ENCODE measurements at places on chromosomes 3 and 15. TPM values are rescaled to one million over a fixed set of nuclear protein-coding genes. Genes with fewer than 3 reads are reported as not detected.
A peak's percentile ranks its signal among the peaks of the same experiment; 100 is the strongest.

Gene TEX55
- total RNA-seq: not detected

Gene KNL1
- total RNA-seq: 0.89 TPM

DNA sequence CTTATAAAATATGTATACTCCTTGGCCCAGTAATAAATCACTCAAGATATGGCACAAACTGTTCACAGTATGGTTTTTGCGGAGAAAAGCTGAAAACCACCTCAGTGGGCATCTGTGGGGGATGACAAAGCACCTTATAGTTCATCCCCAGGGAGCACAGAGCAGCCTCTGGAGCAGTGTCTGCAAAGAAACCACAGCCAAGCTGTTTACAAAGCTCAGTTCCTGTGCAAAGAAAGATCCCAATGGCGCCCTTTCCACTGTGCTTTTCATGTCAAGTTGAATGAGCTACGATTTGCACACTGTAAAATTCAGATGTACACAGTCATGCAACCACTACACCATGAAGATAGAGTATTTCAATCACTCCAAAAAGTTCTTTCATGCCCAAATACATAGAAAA lies 2.5 kb upstream of the EFCC1 start:
- DNase-seq: no peak

- DNase-seq: no peak
These were observed 11.6 kb downstream of the FMN1 start for GRCh38 chr15:33182926-33183325.

- no peak for DNase-seq
These were observed 268.8 kb downstream of the CNTN3 start for GRCh38 chr3:74345701-74346100.

GRCh38 chr3:188217011-188217463 lies 63.1 kb downstream of the LPP start:
- DNase-seq: no peak

GRCh38 chr3:87006844-87007439 lies 16.0 kb upstream of the VGLL3 start:
- DNase-seq: no peak

- DNase-seq: peak; percentile 53
These were observed 88.7 kb downstream of the PLXNA1 start for GRCh38 chr3:127071597-127072001.

- DNase-seq: peak; percentile 69
These were observed 61.1 kb downstream of the DUT start for GRCh38 chr15:48392356-48392755.

DNA sequence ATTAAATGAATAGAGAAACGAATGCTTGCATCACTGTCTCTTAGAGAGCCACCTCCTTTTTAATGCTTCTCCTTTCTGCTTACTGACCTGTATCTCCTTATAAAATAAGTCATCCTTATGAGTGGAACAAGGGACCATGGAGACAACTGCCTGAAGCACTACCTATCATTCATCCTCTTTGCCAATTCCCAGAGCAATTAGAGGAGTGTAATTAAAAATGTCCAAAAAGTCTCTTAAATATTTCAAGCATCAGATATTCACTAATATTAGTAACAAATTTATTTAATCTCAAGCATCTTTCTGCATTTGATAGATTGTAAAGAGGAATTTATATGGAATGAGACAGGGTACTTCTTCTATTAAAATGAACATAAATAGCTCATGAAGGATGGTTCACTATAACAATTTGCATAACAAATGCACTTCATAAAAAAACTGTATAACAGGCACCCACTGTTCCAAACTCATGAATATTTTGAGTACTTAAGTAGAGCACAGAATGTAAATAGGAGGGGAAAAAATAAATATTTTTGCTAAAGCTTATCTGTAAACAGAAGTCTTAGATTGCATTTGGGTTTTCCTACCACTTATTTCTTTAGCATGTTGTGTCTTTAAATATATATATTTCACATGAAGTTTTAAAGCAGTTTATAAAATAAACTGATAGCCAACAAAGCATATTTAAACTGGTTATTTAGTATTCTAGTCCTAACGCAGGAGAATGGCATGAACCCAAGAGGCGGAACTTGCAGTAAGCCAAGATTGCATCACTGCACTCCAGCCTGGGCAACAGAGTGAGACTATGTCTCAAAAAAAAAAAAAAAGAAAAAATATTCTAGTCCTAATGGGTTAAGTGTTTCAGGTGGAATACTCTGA lies 269.3 kb downstream of the TBL1XR1 start:
- DNase-seq: no peak

DNA sequence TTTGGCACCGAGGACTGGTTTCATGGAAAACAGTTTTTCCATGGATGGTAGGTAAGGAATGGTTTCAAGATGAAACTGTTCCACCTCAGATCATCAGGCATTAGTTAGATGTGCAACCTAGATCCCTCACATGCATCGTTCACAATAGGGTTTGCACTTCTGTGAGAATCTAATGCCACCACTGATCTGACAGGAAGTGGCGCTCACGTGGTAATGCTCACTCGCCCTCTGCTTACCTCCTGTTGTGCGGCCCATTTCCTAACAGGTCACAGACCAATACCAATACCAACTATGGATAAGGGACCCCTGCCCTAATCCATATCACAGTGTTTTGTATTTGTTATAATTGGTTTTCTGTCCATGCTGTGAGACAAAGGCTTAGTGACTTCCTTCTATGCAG lies 58.9 kb downstream of the SLMAP start:
- no peak for DNase-seq

DNA sequence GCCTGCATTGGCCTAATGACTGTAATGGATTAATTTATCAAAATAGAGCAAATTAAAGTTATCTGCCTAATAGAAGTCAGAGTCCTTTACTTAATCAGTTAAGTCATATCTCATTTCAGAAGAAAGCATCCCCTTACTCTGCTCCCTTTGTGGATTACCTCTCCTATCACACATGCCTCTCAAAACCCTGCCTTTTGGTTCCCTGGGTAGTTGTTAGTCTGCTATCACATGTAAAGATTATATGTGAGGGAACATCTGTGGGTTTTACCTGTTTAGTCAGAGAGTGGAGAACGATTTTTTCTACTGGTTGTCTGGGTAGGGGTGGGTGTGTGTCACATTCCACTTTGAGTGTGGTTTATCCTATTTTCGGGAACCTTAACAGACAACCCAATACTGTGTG lies 16.4 kb downstream of the UBE2E2 start:
- DNase-seq: no peak

DNA sequence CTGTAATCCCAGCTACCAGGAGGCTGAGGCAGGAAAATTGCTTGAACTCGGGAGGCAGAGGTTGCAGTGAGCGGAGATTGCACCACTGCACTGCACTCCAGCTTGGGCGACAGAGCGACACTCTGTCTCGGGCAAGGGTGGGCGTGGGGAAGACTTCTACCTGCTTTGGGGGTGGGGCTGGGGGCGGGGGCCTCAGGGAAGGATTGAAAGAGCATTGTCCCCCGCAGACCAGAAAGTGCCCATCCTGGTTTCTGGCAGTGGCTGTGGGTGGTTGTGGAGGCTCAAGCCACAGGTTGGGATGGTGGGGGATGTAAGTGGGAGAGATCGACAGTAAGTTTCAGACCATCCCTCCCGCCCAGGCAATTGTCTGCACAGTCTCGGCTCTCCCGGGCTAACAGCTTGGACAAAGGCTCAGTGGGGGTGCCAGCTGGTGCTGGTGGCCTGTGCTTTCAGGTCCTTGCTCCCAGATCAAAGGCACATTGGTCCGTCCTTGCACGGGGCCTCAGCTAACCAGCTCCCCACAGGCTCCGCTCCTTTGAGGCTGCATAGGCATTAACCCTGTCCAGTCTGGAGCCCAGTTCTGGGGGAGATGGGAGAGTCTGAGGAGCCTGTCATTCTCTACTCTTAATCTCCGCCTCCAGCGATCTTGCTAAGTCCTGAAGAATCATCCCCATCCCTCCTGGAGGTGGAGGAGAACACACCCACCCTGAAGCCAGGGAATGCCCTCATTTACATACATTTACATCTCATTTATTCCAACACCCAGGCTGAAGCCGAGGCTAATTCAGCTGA lies 8.6 kb downstream of the SCN5A start:
- no peak for DNase-seq

GRCh38 chr3:111534701-111535100 lies 7.3 kb upstream of the CD96 start:
- no peak for DNase-seq

GRCh38 chr3:122299872-122300460 lies 25.1 kb upstream of the CSTA start:
- DNase-seq: no peak

GRCh38 chr15:36599620-36600433 lies 20.4 kb downstream of the CDIN1 start:
- no peak for DNase-seq

DNA sequence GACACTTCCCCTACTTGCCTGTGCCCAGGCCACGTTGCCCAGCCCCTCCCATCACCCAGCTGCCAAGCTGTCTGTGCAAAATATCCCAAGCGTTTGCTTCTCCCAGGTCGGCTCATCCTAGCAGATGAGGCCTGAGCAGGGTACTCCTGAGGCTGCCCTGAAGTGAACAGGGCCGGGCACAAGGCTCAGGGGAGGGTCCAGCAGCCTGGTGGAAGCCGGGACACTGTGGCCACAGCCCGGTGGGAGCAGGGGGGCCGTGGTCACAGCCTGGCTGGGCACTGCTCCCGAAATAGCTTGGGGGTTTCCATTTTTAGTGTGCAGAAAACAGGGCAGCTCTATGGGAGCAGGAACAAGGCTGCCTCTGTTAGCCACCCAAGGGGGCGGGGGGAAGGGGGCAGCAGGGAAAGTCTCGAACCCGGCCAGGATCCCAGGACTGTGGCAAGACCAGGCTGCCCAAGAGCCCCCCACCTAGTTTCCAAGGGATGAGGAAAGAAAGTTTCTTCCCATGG lies 3.4 kb downstream of the PLXNB1 start:
- no peak for DNase-seq
